Chondrocyte (in vitro differentiated cells): ENCODE measurements at places on chromosomes 1 and 21. TPM values are rescaled to one million over a fixed set of nuclear protein-coding genes. Genes with fewer than 3 reads are reported as not detected.

Gene NKAIN1
- 2.9 to 3.8 TPM (median 3.5 TPM) in 3 replicates for total RNA-seq

Gene ZYG11B
- total RNA-seq: 36.3 to 42.1 TPM (median 38.3 TPM) in 3 replicates

Gene PADI1
- 0.41 to 0.97 TPM (median 0.70 TPM) in 3 replicates for total RNA-seq

Gene C1orf74
- 1.2 to 1.6 TPM (median 1.4 TPM) in 3 replicates for total RNA-seq

Gene PIGR
- not detected in 3 replicates for total RNA-seq

Gene NUF2
- total RNA-seq: 3.3 to 4.3 TPM (median 3.6 TPM) in 3 replicates

Gene PLD5
- not detected in 3 replicates for total RNA-seq

Gene PPFIA4
- 6.0 to 16.3 TPM (median 14.7 TPM) in 3 replicates for total RNA-seq

Gene TEKT2
- 0.17 TPM in 1 of 3 replicates, not detected in the others for total RNA-seq

Gene THEM5
- total RNA-seq: not detected in 3 replicates

Gene C1orf94
- not detected in 3 replicates for total RNA-seq

Gene FNDC10
- 23.3 to 32.6 TPM (median 24.8 TPM) in 3 replicates for total RNA-seq

Gene APCS
- not detected in 3 replicates for total RNA-seq

Gene ST6GALNAC5
- total RNA-seq: 6.2 to 7.9 TPM (median 7.3 TPM) in 3 replicates

Gene SERPINC1
- total RNA-seq: 0.22 to 0.51 TPM in 2 of 3 replicates, not detected in the other

Gene FMO4
- total RNA-seq: 2.2 to 3.5 TPM (median 2.6 TPM) in 3 replicates

Gene ANKRD34A
- 1.2 to 3.1 TPM (median 2.0 TPM) in 3 replicates for total RNA-seq

Gene OR2T29
- total RNA-seq: not detected in 3 replicates

Gene NCSTN
- 94.6 to 112 TPM (median 107 TPM) in 3 replicates for total RNA-seq

Gene SLC25A34
- total RNA-seq: 0.90 to 1.9 TPM (median 1.3 TPM) in 3 replicates

Gene DPYD
- total RNA-seq: 5.3 to 46.3 TPM (median 6.8 TPM) in 3 replicates

Gene KRTAP21-2
- total RNA-seq: not detected in 3 replicates

Gene NEGR1
- 6.4 to 9.0 TPM (median 7.7 TPM) in 3 replicates for total RNA-seq

Gene CLCNKA
- total RNA-seq: 0.12 to 0.31 TPM (median 0.21 TPM) in 3 replicates

Gene MATN1
- total RNA-seq: 0.19 to 0.82 TPM (median 0.47 TPM) in 3 replicates

Gene OR10J4
- total RNA-seq: not detected in 3 replicates

Gene ENSA
- 85.5 to 125 TPM (median 85.7 TPM) in 3 replicates for total RNA-seq

Gene MMEL1
- 0.62 to 0.92 TPM in 2 of 3 replicates, not detected in the other for total RNA-seq

Gene ADGRL4
- total RNA-seq: 4.9 to 6.9 TPM (median 5.7 TPM) in 3 replicates

Gene PTGFRN
- 79.7 to 123 TPM (median 117 TPM) in 3 replicates for total RNA-seq

Gene CAMK1G
- not detected in 3 replicates for total RNA-seq

Gene STUM
- total RNA-seq: 0.27 to 0.67 TPM in 2 of 3 replicates, not detected in the other

Gene PDC
- total RNA-seq: not detected in 3 replicates

Gene ZBTB37
- total RNA-seq: 11.0 to 13.8 TPM (median 13.7 TPM) in 3 replicates
